ENCODE measurements at places on chromosomes 1 and 21.

GRCh38 chr1:16017461-16018303 lies at the start of gene HSPB7:
HSPB7 (minus strand) TSS chr1:16018043; CDS start chr1:16017963, 80 bp downstream.
- no peak for DNase-seq

DNA sequence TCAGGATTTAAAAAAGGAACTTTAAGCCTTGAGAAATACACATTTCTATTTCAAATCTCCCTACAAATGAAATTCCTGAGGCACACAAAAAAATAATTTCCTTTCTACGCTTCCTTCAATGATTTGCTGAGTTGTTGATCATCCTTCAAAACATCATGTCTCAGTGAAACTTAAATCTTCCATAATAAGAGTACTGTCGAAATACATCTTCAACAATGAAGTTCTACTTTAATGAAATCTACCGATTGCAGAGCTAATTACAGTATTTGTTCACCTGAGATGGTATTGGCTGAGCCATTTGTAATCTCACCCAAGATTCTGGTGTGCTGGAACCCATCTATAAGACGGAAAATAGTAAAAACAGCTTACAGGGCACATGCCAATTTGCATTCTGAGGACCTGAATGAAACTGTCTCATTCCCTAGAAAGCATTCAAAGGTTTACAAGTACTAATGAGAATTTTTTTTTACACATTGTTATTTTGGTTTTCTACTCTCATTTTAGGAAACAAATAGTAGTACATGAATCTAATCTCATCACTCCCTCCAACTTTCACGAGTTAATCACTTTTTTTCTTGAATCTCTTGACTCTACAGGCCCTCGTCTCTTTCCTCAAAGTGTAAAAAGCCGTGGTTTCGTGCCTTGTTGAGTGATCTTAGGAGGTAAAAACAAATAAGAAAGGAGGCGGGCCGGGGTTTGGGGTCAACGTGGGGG lies 1.1 kb downstream of the CHML start:
- no peak for DNase-seq

DNA sequence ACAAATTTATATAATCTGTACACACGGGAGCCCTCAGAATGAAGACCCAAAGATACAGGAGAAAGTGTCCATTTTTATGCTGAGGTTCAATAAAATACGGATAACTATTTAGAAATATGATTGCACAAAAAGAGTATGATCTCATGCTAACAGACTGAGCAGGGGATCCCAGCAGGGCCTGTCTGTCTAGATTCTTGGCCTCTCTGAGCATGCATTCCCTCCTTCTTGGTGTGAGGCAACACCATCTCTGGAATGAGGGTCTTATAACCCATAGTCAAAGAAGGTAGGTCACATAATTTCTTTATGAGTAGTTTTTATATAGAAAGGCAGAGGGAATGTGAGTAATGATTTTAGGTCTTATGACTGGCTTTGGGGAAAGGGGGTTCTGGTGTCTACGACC lies 5.4 kb downstream of the PRMT6 start:
- DNase-seq, result no peak

- DNase-seq, result no peak
Observed at GRCh38 chr1:228853637-228854036, 118.4 kb downstream of the RHOU start.

DNA sequence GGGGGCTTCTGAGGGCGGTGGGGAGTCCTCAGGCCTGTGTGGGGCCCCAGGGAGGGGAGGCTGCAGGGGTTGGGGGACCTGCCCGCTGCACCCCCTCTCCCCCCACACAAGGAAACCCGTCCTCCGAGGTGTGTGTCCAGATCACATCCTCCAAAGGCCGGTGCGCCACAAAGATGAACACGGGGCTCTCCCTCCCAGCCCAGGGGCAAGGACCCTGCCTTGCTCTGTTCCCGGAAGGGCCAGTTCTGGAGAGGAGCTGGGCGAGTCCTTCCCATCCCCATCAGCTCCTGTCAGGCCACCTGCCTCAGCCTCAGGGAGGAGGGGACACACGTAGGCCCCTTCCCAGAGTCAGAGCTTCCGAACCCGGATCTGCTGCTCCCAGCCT lies 2.5 kb upstream of the TTLL10 start:
- no peak for DNase-seq

GRCh38 chr1:34192621-34193020 lies 15.9 kb downstream of the C1orf94 start:
- no peak for DNase-seq
